Activated naive CD4-positive, alpha-beta T cell treated with Interleukin-2 at 50 U/mL for 16 hours (primary cell): ENCODE measurements at places on chromosomes 3 and 15.

DNA sequence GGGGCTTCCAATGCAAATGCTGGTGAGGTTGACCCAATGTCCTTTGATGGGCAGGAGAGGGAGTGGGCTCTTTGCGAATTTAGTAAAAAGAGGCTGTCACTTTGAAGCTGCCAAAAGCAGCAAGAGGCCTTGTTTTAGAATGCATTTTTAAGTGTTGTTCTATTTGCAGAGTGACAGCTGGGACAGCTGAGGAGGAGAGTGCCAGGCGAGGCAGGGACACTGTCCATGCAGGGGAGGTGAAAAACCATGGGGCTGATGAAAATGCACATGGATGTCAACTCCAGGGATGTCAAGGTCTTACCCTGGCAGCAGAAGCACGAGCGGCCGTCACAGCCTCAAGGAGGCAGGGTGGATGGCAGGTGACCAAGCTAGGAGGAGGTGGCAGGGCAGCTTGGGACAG lies 279.8 kb downstream of the ADAMTS17 start:
- no peak for DNase-seq

DNA sequence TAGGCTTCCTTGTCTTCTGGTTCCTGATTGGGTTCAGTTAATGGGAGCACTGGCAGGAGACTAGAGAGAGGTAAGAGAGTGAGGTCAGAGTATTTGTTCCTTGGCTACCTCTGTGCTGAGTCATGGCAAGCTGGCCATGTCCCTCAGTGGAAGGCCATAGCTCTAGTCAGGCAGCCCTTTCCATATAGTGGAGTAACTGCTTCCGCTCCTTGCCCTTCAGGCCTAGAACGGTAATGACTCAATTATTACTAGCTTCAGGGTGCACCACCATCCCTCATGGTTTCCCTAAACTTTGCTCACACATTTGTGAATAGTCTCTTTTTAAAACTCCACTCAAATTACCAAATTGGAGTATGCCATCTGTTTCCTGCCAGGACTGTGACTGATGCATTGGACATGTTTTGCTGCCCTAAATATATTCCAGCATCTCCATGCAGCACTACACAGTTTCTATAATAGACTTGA lies 10.5 kb upstream of the ANO10 start:
- DNase-seq: no peak

DNA sequence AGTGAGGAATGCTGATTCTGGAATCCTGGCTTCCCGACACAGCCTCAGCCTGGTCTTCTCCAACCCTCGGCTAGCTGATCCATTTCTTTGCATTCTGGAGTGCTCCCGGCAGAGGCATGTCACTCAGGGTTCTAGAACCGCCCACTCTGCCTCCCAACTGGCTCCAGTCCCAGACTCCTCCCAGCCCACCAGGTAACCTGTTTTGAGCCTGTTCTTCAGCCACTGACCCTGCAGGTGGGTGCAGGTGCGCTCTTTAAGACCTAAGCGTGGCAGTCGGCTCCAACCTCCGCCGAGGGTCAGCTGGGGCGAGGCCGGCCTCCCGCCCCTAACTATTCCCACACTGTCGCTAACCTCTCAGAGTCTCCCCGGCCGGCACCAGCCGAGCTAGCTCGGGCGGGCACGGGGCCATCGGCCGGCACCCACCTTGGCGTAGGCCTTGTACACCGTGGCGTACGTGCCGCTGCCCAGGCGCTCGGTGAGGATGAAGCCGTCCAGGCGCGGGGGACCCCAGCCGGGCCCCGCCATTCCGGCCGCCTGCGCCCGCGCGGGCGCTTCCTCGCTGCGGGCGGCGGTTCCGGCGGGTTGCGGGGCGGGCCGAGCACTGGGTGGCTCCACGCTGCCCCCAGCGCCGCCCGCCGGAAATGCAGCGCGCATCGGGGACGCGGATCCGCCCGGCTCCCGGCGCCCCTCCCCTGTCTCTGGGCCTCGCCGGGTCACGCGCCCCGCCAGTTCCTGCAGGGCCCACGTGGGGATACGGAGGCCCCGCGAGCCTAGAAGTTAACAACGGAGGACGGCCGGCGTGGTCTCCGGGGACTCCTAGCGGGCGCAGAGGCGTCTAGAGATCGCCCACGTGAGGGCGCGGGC lies at the start of gene ULK3:
TSS of gene ULK3 (minus strand) at position 576 of the 864 bp plus-strand sequence. CDS start at position 525, 51 bp downstream.
- peak; percentile 92 for DNase-seq

GRCh38 chr15:54289590-54290136 lies 311.4 kb downstream of the UNC13C start:
- no peak for DNase-seq

DNA sequence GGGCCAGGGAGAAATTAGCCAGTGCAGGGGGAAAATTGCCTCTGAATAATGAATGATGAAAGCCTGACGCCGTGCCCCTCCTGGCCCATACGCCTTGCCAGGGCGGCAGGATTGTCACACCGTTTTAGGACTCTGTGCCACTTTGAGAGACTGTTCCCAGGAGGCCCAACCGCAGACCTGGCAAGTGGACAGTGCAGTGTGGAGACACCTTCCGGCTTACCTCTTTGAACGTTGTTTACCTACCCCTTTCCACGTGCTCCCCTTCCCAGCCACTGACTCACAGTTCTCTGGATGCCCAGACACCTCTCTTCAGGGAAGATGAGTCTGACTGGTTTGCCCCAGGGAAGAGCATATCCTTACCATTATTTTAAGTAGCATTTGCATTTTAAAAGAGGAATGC lies 84.0 kb upstream of the PXYLP1 start:
- DNase-seq: no peak

DNA sequence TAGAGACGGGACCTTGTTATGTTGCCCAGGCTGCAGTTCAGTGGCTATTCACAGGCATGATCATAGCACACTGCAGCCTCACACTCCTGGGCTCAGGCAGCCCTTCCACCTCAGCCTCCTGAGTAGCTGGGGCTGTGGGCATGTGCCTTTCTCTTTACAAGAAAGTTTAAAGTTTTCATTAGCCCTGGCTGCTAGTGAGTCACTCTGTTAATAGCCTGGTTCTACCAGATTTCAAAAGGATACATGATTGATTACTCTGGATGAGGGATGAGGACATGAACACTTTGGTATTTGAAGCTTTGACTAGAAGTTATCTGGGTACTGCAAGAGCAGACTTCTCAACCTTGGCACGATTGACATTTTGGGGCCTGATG lies 95.1 kb downstream of the DHX36 start:
- DNase-seq: no peak

- DNase-seq: no peak
These were observed 150.6 kb downstream of the DUT start for GRCh38 chr15:48481802-48482201.

- DNase-seq: no peak
These were observed 258.5 kb downstream of the PTPRG start for GRCh38 chr3:61819861-61820260.

- DNase-seq: no peak
These were observed 80.4 kb downstream of the CHRD start for GRCh38 chr3:184460276-184460675.

- no peak for DNase-seq
These were observed 1.1 kb downstream of the OIP5 start for GRCh38 chr15:41331281-41331680.

GRCh38 chr3:48575366-48575765 lies 11.8 kb upstream of the UCN2 start:
- DNase-seq: no peak

DNA sequence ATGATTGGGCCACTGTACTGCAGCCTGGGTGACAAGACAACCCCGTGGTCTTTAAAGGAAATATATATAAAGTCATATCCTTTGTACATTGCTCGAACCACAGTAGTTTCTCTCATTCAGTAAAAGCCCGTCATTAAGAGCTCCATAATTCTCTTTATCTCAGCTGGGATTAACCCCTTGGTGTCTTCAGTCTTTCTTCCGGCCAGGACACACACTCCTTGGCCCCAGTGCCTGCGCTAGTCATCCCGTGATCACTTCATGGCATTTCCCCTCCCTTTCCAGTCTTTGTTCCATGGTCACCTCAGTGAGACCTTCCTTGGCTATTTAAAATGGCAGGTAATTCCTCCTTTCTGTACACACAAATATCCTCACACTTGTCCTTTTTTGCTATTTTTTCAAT lies 3.3 kb downstream of the RPL35A start:
- no peak for DNase-seq

DNA sequence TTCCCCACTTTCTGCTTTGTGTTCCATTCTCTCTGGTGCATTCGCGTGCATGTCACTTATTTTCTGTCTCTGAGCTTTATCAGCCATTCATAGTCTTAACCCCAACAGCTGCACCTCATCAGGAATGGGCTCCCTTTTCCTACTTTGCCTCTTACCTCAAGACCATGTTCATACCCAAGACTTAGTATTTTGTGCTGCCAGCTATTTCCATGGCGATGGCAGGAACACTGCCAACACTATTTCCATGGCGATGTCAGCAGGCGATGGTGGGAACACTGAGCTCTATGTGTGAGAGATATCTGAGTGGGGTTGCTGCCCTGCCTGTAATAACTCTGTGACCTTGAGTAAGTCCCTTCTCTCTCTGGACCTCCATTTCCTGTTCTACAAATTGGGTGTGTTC lies 5.5 kb downstream of the ZNF35 start:
- no peak for DNase-seq

- no peak for DNase-seq
These were observed 424.6 kb downstream of the FGF12 start for GRCh38 chr3:192302721-192303120.

- DNase-seq: peak; percentile 38
These were observed 897 bp upstream of the TLE3 start for GRCh38 chr15:70098461-70099166.

DNA sequence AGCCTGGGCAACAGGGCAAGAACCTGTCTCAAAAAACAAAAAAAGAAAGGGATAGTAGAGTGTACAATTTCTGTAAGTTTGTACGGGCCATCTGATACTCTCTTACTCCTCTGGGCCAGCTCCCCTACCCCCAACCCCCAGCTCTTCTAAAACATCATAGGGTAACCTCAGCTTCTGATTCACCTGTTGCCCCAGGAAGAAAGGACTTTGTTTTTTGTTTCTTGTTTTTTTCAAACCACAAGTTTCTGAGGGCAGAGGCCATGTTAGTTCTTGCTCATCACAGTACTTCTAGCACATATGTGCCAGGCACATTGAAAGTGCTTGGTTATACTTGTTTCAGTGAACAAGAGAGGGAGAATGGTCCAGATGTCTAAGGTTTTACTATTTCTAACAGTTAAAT lies 20.2 kb downstream of the ATOSA start:
- DNase-seq: peak; percentile 42

GRCh38 chr15:58065445-58066041 lies at the start of gene ALDH1A2:
TSS of gene ALDH1A2 (minus strand) at chr15:58065711. CDS start at chr15:58065650, 61 bp downstream.
- DNase-seq: peak; percentile 3

DNA sequence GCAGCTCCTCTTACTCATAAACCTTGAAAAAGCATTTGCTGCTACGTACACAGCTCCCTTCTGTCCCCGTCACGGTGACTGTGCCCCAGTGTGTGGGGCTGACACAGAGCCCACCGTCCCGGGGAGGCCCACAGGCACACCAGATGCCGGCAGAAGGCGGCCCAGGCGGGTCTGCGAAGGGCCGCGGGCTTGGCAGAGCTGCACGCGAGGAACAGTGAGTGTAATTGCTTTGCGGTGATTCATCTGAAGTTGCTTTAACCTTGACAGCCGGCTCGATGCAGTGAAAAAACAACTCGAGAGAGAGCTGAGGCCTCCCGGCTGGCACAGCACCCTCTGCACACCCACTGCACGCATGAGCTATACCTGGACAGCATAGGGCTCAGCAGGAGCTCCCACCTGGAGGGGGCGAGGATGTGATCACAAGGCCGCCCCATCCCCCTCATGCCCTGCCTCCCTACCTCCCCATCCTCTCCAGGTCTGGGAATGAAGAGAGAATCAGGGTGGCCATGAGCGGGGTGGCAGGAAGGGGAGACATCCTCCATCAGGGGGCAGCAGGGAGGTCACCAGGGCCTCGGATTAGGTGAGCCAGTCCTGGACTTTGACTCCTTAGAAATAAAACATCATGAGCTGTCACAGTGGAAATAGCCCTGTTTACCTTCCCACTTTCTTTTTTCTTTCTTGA lies 172.7 kb downstream of the MEGF11 start:
- no peak for DNase-seq

DNA sequence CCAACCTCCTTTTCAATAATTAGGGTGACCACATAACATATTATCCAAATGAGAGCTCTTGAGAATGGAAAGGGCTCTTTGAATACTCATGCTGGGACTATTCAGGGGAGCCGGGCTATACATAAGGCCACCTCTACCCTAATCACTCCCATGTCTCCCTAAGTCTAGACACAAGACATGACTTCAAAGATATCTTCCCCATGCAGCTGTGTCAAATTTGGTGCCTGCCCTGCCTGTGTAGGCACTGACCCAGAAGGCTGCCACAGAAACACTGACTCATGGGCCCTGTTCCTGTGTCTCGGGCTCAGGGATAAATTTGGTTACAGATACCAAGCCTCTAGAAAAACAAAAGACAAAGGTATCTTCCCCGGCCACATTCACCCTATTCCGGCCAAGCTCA lies 70.3 kb downstream of the MYLK start:
- DNase-seq: no peak

GRCh38 chr3:94440767-94441493 lies 378.1 kb downstream of the NSUN3 start:
- no peak for DNase-seq

DNA sequence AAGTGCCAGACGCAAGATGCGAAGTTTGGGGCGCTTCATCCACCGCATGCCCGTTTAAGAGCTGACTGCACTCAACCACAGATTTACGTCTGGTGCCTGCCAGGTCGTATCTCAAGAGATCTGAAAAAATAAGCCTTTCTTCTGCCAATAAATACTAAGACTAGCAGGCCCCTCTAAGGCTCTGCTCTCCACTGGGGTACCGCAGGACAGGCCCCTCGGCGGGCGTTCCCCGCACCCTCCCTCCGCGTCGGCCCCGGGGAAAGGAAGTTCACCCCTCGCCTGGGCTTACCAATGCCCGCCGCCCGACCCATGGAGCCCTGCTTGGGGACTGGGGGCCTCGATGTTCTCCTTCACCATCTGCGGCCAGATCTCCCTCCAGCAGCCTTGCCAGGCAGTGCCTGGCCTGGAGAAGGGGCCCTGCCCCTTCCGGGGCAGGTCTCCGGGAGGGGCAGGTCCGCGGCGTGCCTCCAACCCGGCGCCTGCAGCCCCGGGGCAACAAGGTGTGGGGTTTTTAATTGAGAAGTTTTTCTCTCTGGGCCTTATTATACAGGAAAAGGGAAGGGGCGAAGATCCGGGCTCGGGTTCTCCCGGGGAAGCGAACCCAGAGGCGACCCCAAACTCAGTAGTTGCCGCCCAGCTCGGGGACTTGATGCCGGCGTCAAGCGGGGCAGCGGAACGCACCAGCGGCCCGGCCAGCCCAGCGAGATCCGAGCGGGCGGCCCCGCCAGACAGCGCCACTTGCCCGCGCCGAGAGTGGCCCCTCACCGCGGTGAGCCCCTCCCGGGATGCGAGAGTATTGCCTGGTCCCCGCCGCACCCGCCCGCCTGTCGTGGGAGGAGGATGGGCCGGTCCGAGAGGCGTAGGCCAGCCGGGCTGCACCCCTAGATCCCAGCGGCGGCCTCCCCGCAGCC lies 735 bp downstream of the GOLGA8B start:
- DNase-seq: peak; percentile 49

DNA sequence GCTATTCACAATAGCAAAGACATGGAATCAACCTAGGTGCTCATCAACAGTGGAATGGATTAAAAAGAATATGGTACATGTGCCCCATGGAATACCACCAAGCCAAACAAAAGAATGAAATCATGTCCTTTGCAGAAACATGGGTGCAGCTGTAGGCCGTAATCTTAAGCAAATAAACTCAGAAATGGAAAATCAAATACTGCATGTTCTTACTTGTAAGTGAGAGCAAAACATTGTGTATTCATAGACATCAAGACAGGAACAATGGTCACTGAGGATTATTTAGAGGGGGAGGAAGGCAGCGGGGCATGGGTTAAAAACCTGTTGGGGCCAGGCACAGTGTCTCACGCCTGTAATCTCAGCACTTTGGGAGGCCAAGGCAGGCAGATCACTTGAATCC lies 304.7 kb upstream of the ROBO2 start:
- no peak for DNase-seq
